ENCODE measurements at places on chromosomes 16 and 17.

- DNase-seq = peak; percentile 26
These were observed 38.9 kb downstream of the MRPS23 start for GRCh38 chr17:57810721-57811637.

DNA sequence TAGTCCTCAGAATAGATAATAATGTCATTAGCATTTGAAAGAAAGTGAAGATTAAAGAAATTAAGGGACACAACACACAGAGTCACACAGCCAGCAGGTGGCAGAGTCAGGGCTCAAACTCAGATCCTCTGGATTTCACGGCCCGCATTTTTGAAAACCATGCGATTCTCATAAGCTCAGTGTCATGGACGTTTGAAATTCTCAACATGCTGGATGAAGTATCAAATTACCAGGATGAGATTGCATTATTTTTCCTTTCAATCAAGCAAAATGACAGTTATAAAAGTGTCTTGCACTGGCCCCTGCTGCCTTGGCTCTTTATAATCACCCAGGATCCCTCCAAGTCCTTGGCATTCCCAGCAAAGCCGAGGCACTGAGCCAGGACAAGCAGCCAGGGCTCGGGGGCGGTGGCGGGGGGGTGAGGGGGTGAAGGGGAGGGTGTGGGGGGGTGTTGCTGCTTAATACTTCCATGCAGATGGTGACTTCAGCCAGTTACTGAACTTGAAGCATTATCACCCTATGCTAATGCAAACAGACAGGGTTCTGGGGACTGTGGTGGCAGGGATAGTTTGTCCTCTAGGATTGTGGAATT, 6.6 kb upstream of the BMERB1 start:
- DNase-seq = peak; percentile 51

DNA sequence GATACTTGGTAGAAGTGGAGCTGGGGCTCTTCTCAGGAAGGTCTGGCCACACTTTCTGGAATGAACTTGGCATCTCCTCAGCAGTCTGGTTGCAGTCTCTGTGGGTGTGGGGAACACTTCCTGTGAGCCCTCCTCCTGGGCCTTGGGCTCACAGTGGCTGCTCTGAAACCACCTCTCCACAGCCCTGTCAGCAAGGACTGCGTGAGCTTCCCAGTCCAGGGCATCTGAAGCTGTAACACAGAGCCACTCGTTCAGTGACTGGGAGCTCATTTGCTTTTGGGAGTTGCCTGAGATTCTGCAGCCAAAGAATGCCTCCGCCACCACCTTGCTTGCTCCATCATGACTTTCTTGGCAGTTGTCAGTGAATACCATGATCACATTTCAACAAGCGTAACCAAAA, 60.0 kb downstream of the CLEC16A start:
- no peak for DNase-seq

GRCh38 chr17:44955674-44956425, 8.3 kb upstream of the KIF18B start:
- DNase-seq = no peak

DNA sequence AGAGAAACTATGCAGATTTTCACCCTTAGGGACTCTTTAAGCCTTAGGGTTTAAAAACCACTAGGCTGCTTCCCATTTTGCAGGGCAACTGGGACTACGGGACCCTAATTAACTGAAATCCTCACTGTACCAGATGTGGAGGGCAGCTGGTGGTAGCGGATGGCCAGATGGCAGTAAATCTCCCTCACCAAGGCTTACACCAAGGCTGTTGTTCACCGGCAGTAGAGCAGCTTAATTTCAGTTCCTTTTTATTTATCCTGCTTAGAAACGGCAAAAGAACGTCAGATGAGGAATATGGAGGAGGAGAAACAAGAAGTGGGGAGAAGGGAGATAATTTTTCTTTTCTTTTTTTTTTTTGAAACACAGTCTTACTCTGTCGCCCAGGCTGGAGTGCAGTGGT, 6.5 kb downstream of the ABHD15 start:
- no peak for DNase-seq

- no peak for DNase-seq
These were observed 58.5 kb downstream of the KNOP1 start for GRCh38 chr16:19659554-19659953.

DNA sequence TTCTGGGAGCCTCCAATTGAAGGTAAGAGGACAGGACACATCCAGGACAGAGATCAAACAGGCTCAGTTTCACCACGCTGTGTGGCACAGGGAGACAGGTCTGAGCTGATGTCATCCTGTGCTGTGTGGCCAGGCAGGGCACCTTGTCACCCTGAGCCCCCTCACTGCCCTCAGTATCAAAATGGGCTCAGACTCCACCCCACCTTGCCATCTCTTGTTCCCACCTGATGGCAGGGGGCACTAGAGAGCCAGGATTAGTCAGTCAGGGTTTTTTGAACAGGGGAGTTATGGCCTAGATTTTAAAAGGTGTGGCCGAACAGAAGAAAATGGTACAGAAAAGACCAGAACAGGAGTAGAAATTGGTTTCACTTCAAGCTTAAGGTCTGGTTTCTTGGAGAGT, 2.6 kb downstream of the KAT2A start:
- DNase-seq = peak; percentile 54

- no peak for DNase-seq
These were observed 36.2 kb downstream of the LDHD start for GRCh38 chr16:75080205-75081029.

DNA sequence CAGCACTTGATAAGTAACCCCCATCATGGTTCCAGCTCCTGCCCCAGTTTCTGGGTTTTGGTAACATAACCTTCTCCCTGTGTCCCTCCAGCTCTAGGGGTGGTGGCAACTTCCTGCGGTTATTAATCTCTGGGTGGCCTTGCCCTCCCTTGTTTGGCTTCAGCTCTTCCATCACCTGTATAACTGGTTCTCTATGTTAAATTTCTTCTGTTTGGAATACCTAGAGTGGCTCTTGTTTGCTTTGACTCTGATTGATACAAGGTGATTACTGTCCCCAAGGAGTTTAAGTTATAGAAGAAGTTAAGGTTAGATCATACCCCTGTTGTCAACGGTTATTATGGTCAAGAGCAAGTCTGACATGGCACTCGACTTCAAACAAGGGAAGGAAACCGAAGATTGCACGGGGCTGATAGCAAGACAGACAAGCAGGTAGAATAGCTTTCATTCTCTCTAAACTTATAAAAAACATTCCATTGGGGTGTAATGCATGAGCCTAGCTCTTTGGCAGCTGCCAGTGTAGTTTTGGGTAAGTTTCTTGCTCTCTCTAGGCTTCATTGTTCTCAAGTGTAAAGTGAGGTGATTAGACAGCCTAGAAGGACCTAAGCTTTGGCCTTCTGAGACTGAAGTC, 11.0 kb upstream of the CCR7 start:
- no peak for DNase-seq

GRCh38 chr17:42782166-42783061, 2.0 kb downstream of the WNK4 start:
- DNase-seq = no peak

GRCh38 chr16:67430977-67431774, at the start of gene HSD11B2:
Gene HSD11B2 (plus strand): TSS chr16:67431121. CDS start chr16:67431249, 128 bp downstream.
- DNase-seq = no peak

GRCh38 chr16:21260870-21261791, 17.0 kb downstream of the CRYM start:
- no peak for DNase-seq
